Activated naive CD4-positive, alpha-beta T cell treated with Interleukin-2 at 50 U/mL for 16 hours (primary cell): ENCODE measurements at places on chromosomes 16 and 17.

GRCh38 chr16:15482068-15482747 is 47.8 kb downstream of the BMERB1 start:
- peak; percentile 38 for DNase-seq

DNA sequence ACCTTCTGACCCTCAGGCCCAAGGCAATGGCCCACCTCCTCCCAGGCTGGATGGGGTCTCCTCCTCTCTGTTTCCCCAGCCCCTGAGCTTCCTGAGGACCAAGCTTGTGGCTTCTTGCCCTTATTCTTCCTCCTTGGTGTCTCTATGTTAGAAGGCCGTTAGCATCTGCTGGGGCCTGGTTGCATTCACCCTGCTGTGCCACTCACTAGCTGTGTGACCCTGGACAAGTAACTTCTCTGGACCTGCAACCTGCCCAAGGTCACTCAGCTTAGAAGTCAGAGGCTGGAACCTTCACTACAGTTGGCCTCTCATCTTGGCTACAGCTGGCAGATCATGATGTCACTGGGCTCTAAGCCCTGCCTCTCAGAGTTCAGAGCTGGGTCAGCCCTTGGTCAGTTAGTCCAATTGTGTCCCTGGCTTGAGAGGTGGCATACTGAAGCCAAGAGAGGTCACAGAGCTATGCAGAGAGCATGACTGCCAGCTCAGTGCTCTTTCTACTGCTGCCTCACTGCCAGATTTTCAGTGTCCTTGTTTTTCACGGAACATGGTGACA is 3.0 kb downstream of the MT2A start:
- DNase-seq = no peak

DNA sequence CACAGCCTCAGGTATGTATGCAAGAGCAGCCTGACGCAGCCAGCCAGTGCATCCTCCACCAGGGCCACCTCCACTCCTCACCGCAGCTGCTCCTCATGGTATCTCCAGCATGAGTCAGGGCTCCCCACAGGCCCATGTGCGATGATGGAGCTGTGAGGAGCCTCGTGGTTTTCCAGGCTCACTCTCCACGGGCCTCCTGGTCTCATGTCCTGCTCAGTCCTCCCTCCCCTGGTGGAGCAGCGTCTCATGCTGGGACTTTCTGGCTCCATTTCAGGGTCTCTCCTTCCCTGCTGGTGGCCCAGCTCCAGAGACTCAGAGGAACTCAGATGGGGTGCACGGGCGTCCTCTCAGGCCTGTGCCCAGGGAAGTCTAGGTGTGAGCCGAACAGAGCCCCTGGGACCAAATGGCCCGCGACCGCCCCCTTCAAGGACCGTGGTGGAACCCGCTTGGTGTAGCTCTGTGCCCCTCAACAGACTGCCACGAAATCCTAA is 70.4 kb downstream of the METRNL start:
- no peak for DNase-seq

DNA sequence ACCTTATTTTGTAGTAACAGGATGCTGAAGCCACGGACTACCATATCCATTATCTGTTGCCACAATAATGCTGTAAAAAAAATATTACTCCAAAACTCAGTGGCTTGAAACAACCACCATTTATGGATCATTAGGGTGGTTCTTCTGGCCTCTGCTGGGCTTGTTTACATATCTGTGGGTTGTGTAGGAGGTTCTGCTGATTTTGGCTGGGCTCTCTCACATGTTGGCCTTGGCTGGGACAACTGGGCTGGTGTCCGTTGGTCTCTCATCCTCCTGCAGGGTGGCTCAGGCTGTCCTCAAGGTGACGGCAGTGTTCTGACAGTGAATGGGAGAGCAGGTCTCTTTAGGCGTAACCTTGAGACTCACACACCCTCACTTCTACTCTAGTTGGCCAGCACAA is 76.0 kb downstream of the GPR139 start:
- DNase-seq = no peak

DNA sequence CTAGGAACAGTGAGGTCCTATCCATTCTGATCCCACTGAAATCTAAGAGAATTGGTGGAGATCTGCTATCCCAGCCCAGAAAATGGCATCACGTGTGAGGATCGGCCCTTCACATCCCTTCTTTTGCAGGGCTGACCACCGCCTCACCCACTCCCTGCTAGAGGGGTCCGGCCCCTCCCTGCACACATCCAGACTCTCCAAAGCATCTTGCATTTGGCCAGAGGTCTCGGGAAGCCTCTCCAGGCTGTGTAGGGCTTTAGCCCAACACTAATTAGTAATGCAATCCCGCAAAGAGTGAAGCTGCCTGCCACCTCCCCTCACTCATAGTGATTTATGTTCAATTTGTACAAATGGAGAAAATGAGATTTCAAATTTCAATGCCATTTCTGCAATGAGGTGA is 434.4 kb upstream of the ZFHX3 start:
- DNase-seq = no peak

DNA sequence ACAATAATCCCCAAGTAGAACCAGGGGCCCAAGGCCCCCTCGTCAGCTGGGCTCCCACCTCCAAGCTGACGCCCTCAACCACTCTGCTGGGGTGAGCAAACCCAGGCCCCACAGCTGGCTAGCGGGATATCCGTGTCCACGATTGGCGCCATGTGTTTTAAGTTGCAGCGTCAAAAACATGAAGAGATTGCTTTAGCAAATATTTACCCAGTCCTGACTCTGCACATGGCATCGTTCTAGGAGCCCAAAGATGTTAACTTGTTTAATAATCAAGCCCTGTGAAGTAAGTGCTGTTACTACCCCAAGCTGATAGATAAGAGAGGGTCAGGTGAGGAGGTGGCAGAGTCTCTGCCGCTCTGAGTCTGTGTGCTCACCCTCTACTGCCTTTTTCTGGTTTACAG is 344 bp upstream of the SEPTIN12 start:
- DNase-seq = no peak

DNA sequence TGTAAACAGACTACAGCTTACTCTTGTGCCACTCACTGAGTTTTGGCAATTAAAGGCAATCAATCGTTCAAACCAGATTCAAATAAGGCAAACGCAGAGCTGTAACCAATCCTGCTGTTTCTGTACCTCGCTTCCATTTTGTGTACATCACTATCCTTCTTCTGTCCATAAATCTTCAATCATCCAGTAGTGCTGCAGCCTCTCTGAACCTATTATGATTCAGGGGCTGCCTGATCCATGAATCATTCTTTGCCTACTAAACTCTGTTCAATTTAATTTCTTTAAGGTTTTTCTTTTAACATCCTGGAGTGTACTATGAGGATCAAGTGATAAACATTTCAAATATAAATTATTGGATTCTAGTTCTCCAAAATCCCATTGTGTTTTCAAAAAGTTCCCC is 93.9 kb downstream of the CEP112 start:
- no peak for DNase-seq

- DNase-seq = no peak
Measured at GRCh38 chr16:89193576-89194293, 6.6 kb downstream of the SLC22A31 start.

- DNase-seq = no peak
Measured at GRCh38 chr16:68369168-68369567, 58.3 kb downstream of the PRMT7 start.

DNA sequence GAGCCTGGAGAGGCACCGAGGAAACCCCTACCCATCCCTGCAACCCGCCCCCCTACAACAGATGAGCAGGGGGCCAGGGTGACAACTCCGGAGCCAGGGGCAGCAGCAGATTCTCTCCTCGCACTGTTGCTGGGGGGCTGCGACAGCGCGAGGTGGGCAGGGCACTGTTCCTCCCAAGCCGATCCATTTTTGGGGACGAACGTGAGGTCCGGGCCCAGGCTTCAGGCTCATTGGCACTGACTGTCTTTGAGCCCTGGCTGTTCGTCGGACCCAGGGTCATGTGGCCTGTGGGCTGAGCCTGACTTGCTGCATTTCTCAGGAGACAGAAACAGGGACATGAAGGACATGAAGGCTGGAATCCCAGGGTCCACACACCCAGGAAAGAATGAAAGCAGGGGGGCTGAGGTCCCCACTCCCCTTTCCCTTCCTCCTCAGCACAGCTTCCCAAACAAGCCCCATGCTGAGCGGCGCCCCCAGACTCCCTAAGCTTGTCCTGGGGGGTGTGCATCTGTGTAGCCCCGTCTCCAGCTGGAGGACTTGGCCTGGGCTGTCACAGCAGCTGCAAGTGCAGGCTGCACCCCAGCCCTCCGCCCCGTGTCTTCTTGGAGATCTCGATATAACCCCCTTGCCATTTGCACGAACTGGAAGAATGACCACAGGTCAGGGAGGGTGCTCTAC is 18.7 kb downstream of the CEP295NL start:
- DNase-seq = no peak

- DNase-seq = no peak
Measured at GRCh38 chr16:4389051-4389955, 17.7 kb downstream of the VASN start.
